ENCODE measurements at places on chromosomes 16 and 17.
A peak's percentile ranks its signal among the peaks of the same experiment; 100 is the strongest.

GRCh38 chr17:79728908-79729471, 1.8 kb upstream of the ENPP7 start:
- H3K27ac ChIP-seq, result peak overlapping the region; percentile 58
- no peak overlapping the region for H3K4me3 ChIP-seq
- no peak for DNase-seq

DNA sequence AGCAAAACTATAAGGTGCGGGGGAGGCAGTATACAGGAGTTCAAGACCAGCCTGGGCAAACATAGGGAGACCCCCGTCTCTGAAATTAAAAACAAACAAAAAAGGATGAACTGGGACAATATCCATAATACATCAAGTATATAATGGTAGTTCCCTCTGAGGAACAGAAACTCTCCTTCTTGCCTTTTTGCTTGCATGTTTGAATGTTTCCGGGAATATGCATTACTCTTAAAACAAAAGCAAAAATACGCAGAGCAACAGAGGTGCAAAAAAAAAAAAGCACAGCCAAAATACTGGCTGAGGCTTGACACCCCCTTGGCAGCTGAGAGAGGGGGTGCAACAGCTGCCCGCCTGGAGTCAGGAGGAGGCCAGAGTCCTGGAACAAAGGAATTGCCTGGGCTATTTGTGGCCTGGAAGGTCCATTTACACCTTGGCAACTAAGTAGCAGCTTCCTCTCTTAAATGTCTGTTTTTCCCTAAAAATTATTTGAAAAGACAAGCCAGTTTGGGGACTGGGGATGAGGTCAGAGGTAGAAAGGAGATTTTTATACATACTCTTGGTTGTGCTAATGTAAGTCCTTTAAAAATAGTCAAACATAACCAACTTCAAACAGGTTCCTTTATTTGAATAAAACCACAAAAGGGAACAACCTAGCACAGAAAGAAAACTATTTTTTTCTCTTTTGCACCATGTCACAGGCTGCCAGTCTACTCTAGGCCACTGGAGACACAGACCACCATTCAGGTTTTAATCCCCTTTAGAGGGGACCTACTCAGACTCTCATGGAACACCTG, 19.5 kb downstream of the USP7 start:
- H3K27ac ChIP-seq, result no peak overlapping the region
- H3K4me1 ChIP-seq, result peaks cover 1% of the 10 kb centered on the region
- peaks cover 1% of the 10 kb centered on the region for H3K36me3 ChIP-seq
- H3K4me3 ChIP-seq, result no peak overlapping the region
- H3K27me3 ChIP-seq, result no peaks in the 10 kb centered on the region

DNA sequence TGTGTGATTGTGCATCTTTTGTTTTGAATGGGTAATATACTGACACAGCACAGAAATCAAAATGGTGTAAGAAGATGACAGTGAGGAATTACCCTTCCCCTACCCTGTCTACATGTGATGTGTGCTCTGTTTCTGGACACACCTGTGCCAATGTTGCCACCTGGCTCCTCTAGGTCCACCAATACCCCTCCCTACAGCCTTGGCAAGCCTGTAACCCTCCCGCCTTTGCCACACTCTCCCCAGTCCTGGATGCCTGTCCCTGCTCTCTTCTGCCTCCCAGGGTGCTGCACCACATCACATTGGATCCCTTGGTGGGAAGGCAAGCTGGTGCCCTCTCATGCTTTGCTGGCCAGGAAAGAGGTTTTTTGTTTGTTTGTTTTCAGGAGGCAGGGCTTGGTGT, 289.5 kb upstream of the N4BP1 start:
- no peak for DNase-seq
- no peak overlapping the region for H3K27ac ChIP-seq
- no peaks in the 10 kb centered on the region for H3K36me3 ChIP-seq
- H3K4me3 ChIP-seq, result no peak overlapping the region

GRCh38 chr17:80035937-80036714, at the start of gene CCDC40:
Gene CCDC40, plus strand, starts transcription at chr17:80036642. Its CDS starts 21 bp downstream, at chr17:80036663.
- H3K27me3 ChIP-seq, result no peaks in the 10 kb centered on the region
- peak; percentile 91 for DNase-seq
- H3K27ac ChIP-seq, result peak within 1 kb of the TSS; percentile 99
- no peaks in the 10 kb centered on the region for H3K36me3 ChIP-seq
- H3K4me1 ChIP-seq, result peaks cover 4% of the 10 kb centered on the region
- peak within 1 kb of the TSS; percentile 63 for H3K4me3 ChIP-seq

DNA sequence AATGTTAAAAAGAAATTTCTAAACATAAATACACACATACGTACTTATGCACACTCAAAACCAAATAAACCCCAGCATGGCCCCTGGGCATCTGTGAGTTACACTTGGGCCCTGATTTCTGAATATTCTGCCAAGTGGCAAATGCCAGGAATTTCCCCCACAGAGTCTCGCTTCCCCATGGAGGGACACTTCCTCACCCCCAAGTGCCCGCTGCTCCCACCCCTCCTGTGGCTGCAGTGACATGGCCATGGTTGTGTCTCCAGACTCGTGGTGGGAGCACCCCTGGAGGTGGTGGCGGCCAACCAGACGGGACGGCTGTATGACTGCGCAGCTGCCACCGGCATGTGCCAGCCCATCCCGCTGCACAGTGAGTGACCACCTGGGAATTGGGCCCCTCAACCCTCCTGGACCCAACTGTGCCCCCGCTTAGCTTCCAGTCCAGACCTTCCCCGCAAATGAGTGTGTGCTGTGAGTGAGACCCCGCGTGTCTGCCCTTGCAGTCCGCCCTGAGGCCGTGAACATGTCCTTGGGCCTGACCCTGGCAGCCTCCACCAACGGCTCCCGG, 4.0 kb downstream of the ITGAD start:
- no peak overlapping the region for H3K27ac ChIP-seq
- no peaks in the 10 kb centered on the region for H3K36me3 ChIP-seq
- no peaks in the 10 kb centered on the region for H3K27me3 ChIP-seq
- DNase-seq, result no peak
- no peaks in the 10 kb centered on the region for H3K4me1 ChIP-seq

DNA sequence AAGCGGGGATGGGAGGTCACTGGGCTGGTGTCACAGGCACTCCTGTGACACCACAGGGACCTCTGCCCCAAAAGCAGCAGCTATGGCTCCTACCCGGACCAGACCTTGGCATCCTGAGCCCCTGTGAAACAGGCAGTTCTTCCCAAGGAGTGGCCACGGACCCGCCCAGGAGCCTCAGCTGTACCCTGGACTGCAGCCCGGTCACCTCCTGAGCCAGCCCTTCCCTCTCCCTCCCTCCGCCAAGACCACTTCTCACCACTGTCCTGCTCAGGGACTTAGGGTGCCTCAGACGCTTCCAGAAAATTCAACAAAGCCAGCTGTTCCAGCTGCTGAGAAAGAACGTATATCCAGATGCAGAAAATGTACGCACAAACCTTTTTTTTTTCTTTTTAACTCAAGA, 13.9 kb upstream of the NCBP3 start:
- DNase-seq, result no peak
- no peak overlapping the region for H3K27ac ChIP-seq
- no peak overlapping the region for H3K4me3 ChIP-seq
- H3K4me1 ChIP-seq, result no peaks in the 10 kb centered on the region
- no peaks in the 10 kb centered on the region for H3K36me3 ChIP-seq

GRCh38 chr17:44219108-44219615, 313 bp downstream of the UBTF start:
- peak overlapping the region; percentile 98 for H3K4me3 ChIP-seq
- no peak overlapping the region for H3K27ac ChIP-seq
- peaks cover 9% of the 10 kb centered on the region for H3K4me1 ChIP-seq
- no peak for DNase-seq

GRCh38 chr17:742147-742793, 9.8 kb downstream of the GEMIN4 start:
- no peaks in the 10 kb centered on the region for H3K4me1 ChIP-seq
- H3K27me3 ChIP-seq, result no peaks in the 10 kb centered on the region
- no peak for DNase-seq
- no peaks in the 10 kb centered on the region for H3K36me3 ChIP-seq

DNA sequence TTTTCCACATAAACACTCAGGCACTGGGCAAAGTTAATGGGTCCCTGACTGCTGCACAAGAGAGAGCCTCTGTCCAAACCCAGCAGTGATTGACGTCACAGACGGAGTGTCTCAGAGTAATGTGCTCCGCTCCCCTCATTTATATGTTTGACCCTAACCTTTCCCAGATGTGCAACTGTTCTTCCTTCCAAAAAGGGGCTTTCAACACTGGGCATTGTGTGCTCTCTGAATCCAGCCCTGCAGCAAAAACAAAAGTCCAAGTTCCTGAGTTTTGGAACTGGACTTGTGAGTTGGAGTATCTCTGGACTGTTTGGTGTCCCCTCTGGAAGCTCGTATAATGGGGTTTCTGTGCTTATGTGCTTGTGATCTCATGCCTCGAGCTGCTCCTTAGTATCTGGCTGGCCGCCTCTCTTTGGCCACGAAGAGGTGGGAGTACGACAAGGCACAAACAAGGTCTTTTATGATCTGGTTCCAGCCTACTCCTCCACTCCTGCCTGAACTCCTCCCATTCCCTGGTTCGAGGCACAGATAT, 76.4 kb upstream of the SMIM36 start:
- H3K27me3 ChIP-seq, result no peaks in the 10 kb centered on the region
- no peak overlapping the region for H3K27ac ChIP-seq
- no peaks in the 10 kb centered on the region for H3K4me1 ChIP-seq
- no peak for DNase-seq

- no peaks in the 10 kb centered on the region for H3K4me1 ChIP-seq
- no peaks in the 10 kb centered on the region for H3K36me3 ChIP-seq
- no peaks in the 10 kb centered on the region for H3K27me3 ChIP-seq
- DNase-seq, result no peak
Measured at GRCh38 chr16:11957591-11958395, 7.2 kb upstream of the TNFRSF17 start.

DNA sequence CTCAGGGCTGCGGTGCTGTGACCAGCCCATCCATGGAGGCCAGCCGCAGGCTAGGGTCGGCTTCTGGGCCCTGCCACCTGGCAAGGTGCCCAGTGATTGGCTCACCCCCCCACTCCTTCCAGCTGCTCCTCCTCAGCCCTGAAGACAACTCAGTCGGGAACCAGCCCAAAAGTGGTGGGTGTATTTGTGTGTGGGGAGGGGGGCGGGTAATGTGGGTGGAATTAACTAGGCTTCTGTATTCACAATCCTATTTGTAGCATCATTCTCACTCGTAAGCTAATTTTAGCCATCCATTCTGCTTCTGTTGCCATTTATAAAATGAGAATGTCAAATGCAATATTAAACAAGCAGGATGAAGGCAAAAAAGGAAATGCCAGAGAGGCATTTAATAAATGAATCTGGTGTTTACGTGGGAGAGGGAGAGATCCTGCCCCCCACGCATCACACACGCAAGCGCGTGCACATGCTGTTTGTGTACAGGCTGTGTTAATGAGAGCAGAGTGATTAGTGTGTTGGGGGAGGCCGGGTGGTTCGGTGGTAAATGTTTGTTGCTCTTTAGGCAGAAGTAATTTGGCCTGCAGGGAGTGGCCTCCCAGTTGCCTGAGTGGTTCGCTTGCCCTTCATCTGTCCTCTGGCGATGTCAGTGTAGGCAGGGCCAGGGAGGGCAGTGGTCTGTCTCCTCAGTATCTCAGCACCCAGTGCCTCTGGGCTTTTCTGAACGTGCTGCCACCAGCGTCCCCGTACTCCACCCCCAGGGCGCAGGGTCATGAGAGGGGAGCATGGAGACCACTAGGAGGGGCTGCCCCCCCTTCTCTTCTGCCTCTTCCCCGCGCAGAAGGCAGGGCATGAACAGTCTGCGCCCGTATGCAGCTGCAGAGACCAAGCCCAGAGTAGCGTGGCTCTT, 140.1 kb downstream of the CCDC182 start:
- H3K36me3 ChIP-seq, result no peaks in the 10 kb centered on the region
- peak; percentile 25 for DNase-seq
- H3K4me3 ChIP-seq, result no peak overlapping the region
- H3K4me1 ChIP-seq, result peaks cover 26% of the 10 kb centered on the region
- H3K27me3 ChIP-seq, result no peaks in the 10 kb centered on the region

- H3K27me3 ChIP-seq, result no peaks in the 10 kb centered on the region
- no peaks in the 10 kb centered on the region for H3K36me3 ChIP-seq
- H3K4me1 ChIP-seq, result no peaks in the 10 kb centered on the region
- no peak overlapping the region for H3K4me3 ChIP-seq
- no peak for DNase-seq
Measured at GRCh38 chr16:11240636-11241473, 15.1 kb downstream of the SOCS1 start.

GRCh38 chr16:63287401-63287800, 1251.2 kb upstream of the CDH8 start:
- peaks cover 1% of the 10 kb centered on the region for H3K27me3 ChIP-seq
- no peaks in the 10 kb centered on the region for H3K36me3 ChIP-seq
- no peak for DNase-seq
- no peak overlapping the region for H3K27ac ChIP-seq
- no peak overlapping the region for H3K4me3 ChIP-seq

- H3K27ac ChIP-seq, result peak overlapping the region; percentile 71
- no peak overlapping the region for H3K4me3 ChIP-seq
- no peak for DNase-seq
- H3K4me1 ChIP-seq, result peaks cover 32% of the 10 kb centered on the region
- H3K36me3 ChIP-seq, result no peaks in the 10 kb centered on the region
Measured at GRCh38 chr17:29345066-29345465, 45.1 kb upstream of the TAOK1 start.

DNA sequence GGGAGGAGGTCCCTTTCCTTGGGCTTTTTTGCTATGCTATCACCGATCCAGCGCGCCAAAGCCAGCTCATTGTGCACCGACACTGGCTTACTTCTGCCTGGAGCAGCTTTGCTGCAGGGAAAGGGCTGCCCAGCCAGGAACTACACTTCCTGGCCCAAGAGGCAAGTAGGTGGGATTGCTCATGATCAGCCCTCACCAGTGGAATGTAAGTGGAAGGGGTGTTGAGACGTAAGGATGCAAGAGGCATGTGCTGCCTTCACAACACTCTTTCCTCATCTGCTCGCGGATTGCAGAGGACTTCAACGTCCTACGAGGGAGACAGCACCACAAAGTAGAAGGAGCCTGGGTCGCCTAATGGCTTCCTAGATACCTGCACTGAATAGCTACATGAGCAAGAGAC, 104.3 kb upstream of the FOXF1 start:
- no peaks in the 10 kb centered on the region for H3K27me3 ChIP-seq
- no peak overlapping the region for H3K4me3 ChIP-seq
- H3K27ac ChIP-seq, result no peak overlapping the region
- DNase-seq, result no peak

GRCh38 chr16:27335349-27336053, 21.7 kb downstream of the IL4R start:
- H3K27ac ChIP-seq, result no peak overlapping the region
- DNase-seq, result no peak
- no peaks in the 10 kb centered on the region for H3K4me1 ChIP-seq
- peaks cover 2% of the 10 kb centered on the region for H3K36me3 ChIP-seq
- H3K27me3 ChIP-seq, result no peaks in the 10 kb centered on the region

DNA sequence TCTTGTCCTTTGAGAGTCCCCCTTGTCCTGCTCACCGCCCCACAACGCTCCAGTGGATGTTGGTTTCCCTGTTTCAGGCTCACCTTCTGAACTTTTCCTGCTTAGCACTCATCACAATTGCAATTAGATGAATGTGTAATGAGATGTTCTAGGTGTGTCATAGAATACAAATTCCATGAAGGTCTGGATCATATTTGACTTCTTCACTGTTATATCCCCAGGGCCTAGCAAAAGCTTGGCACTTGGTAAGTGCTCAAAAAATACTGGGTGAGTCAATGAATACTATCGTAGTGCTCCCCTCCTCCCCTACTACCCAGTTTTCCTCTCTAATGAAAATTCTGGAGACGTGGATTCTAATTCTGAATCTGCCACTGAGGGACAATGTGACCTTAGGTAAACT, 33.1 kb downstream of the DNAH3 start:
- H3K27ac ChIP-seq, result no peak overlapping the region
- H3K27me3 ChIP-seq, result no peaks in the 10 kb centered on the region
- H3K4me3 ChIP-seq, result no peak overlapping the region
- DNase-seq, result no peak

GRCh38 chr16:25093208-25094061, 18.1 kb upstream of the LCMT1 start:
- no peak overlapping the region for H3K4me3 ChIP-seq
- H3K36me3 ChIP-seq, result no peaks in the 10 kb centered on the region
- H3K27me3 ChIP-seq, result no peaks in the 10 kb centered on the region
- peaks cover 15% of the 10 kb centered on the region for H3K4me1 ChIP-seq
- no peak overlapping the region for H3K27ac ChIP-seq
- no peak for DNase-seq
